ENCODE measurements at places on chromosomes 6 and 20.

DNA sequence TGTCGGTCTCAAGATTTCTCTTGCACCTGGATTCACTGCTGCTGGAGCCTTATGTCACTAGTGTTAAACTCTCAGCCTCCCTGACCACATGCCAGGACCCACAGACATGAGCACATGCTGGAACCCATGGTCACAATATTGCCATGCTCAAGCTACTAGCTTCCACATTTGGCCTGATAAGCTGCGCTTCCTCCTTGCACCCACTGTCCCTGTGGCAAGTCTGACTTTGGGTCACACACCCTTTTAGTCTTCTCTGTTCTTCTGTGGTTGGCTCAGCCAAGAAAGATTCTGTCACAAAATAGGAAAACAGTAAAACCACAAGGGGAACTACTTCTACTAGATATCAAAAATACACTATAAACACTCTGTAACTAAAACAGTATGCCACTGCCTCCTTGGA is 68.9 kb upstream of the HDAC2 start:
- no peak for DNase-seq

- DNase-seq: no peak
Measured at GRCh38 chr6:12393100-12393499, 102.9 kb downstream of the EDN1 start.

GRCh38 chr6:33599413-33599938 is 19.4 kb upstream of the BAK1 start:
- DNase-seq: no peak

DNA sequence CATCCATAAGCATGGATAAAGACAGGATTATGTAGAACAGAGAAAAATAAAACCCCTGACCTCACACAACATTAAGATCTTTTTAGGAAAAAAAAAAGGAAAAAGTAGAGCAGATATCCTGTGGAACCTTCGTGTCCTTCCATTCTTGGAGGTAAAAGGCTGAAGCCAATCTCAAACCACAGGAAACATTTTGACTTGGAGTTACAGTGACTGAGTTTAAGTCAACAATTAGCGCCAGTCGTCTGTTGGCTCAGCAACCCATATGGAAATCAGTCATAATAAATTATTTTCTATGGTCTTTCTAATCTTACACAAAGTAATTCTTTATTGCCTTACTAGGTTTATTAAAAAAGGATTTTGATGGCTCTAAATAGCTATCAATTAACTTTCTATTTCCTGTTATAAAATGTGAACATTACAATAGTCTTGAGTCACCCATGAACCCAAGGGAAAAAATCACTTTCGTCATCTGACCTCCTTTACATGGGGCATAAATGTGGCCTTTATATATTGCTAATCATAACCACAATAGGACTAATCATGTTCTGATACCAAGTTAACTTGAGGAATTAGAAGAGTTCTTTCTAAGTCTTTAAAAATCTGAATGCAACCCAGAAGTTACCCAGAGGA is 592.9 kb downstream of the TFAP2B start:
- no peak for DNase-seq

DNA sequence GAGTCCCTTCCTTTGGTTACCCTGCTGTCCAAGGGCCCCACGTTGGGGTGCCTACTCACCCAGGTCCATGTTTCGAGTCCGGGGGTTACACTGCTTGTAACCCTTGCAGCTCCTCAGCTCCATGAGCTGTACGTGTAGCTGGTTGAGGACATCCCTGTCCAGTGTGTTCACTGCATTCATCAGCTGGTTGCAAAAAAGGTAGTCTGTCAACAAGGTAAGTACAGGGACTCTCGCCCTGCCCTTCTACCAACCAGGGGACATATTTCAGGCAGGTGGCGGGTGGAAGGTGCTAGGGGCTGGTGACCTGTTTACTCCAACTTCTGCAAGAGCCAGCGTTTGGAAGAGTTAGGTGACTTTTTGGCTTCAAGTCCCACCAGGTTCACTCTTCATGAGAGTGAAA is 123.6 kb downstream of the SULF2 start:
- no peak for DNase-seq

DNA sequence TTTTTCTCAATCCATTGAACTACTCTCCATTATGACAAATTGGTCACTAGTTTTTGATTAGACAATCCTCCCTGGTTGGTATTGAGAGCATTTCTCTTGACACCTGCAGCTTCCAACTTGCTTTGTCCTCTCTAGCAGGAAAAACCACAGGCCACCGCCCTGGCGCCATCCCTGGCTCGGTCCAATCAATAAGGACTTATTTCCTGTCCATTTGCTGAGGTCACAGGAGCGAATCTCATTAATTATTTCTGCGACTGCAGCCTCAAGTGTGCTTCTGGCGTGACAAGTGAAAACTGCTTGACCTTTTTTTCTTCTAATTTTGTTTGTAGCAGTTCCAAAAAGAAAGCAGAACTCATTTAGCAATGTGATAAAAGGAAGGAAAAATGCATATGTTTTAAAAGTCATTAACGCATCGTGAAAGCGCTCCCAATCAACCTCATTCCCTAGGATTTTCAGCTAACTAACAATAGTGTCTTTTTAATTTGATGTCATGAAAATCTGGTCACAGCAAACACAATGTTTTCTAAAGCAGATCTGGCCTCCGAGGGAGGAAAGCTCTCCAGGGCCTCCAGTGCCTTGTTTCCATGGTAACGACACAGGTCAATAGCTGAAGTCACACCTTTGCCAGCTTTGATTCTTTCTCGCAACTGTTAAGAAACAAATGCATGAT is 39.0 kb upstream of the BEND3 start:
- no peak for DNase-seq

- no peak for DNase-seq
Measured at GRCh38 chr20:59300333-59301081, at the start of gene EDN3. Gene EDN3 (plus strand): TSS chr20:59300611. CDS start chr20:59300813, 202 bp downstream.

GRCh38 chr6:140256248-140256647 is 881.8 kb upstream of the CITED2 start:
- DNase-seq: no peak
